ENCODE measurements at places on chromosomes 5 and 9.

- DNase-seq, result no peak
These were observed 515.8 kb downstream of the KDM4C start for GRCh38 chr9:7273575-7273974.

DNA sequence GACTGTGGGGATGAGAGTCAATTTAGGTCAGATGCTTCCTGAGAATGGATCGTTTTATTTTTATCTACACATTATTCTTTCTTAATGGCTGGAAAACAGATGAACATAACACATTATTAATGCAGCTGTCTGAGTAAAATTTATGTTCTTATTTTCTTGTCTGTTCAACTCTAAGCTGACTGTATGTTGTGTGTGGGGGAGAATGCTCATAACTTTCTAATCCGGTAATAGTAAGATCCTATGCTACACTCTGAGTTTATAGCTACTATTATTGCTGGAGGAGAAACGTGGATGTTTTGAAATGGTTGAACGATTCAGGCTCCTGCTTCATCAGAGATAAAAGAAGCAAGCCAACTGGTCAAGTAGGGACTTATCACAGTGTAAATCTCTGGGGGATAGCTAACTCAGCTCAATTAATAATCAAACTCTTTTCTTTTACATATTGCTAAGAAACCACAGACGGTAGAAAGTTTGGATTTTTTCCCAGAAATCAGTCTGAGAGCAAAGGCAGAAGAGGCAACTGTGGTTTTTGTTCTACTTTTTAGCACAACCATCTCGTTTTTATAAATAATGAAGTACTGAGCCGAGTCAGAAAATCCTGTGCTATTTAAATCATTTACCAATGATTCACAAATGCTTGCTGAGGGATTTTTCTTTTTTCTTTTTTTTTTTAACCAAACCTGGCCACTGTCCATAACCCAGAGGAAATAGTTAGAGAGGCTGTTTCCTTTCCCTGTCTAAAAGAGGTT, 265.0 kb upstream of the FAM174A start:
- DNase-seq, result peak; percentile 14

- no peak for DNase-seq
These were observed 926.3 kb upstream of the ARRDC3 start for GRCh38 chr5:92309336-92309991.

GRCh38 chr5:169946743-169947295, 33.5 kb downstream of the INSYN2B start:
- no peak for DNase-seq

DNA sequence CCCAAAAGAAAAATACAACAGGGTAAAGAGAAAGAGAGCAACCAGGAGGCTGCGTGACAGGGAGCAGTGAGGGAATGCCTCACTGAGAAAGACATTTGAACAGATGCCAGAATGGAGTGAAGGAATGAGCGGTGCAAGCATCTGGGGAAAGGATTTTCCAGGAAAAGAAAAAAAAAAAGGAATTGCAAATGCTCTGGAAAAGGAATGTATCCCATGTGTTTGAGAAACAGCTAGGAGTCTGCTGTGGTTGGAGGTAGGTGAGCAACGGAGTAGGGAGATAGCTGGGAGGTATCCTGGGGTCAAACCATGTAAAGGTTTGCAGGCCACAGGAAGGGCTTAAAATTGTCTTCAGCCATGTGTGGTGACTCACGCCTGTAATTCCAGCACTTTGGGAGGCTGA, 23.6 kb upstream of the CEMIP2 start:
- no peak for DNase-seq

- no peak for DNase-seq
These were observed 63.2 kb downstream of the NR2F1-AS1 start for GRCh38 chr5:93517828-93518227.

- DNase-seq, result peak; percentile 45
These were observed 17.6 kb upstream of the ERCC6L2 start for GRCh38 chr9:95857896-95858295.
